ENCODE measurements at places on chromosomes 11 and 22.

- no peak for DNase-seq
Observed at GRCh38 chr11:104442321-104442720, 278.4 kb upstream of the PDGFD start.

GRCh38 chr11:11391796-11392463 lies 38.9 kb upstream of the CSNK2A3 start:
- no peak for DNase-seq

GRCh38 chr11:122745111-122745510 lies 89.6 kb downstream of the UBASH3B start:
- DNase-seq: no peak

- no peak for DNase-seq
Observed at GRCh38 chr11:92399705-92400104, 175.1 kb downstream of the FAT3 start.

GRCh38 chr11:130209954-130210854 lies 50.6 kb downstream of the ST14 start:
- no peak for DNase-seq

- DNase-seq: no peak
Observed at GRCh38 chr11:96523656-96524055, 133.8 kb downstream of the JRKL start.

- no peak for DNase-seq
Observed at GRCh38 chr11:96061069-96061468, 137.2 kb upstream of the MTMR2 start.

DNA sequence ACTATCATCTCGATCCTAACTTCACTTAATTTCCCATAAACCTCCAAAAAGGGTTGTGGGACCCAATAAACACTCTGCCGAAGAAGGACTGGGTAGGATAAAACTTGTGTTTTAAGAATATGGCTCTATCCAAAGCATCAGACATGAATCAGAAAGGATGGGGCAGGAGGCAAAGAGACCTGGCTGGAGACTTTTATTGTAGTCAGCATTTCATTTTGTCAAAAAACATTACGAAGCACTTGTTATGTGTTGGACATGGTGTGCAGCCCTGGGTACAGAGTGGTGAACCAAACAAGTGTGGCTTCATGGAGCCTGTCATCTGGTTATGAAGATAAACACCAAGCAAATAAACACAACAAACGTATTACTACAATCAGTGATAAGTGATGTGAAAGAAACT lies 17.3 kb downstream of the IL10RA start:
- no peak for DNase-seq

DNA sequence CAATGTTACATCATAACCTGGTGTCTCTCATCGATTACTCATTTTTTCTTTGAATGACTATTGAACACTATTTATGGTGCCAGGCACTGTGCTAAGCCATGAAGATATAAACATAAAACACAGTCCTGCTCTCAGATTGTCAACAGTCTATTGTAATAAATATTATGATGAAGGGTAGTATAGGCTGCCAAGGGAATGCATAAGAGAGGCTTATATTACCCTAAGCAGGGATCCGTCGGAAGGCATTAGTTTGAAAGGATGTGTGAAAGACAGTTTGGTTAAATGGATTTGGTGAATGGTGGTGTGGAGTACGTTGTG lies 7.2 kb upstream of the CCDC90B start:
- no peak for DNase-seq

DNA sequence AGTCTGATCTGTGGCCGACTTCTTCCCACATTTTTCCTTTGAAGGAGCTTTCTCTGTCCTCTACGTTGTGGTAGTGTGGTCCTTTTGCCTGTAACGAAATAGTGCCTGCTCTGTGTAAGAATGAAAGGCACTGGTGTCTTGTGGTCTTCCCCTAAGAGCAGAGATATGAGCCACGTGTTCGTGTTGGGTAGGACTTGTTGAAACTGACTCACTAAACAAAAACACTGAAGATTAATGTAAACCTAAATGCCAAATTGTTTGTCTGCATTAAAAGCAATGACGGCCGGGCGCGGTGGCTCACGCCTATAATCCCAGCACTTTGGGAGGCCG lies 10.1 kb upstream of the RPS3 start:
- DNase-seq: no peak

- no peak for DNase-seq
Observed at GRCh38 chr11:59598961-59599360, 16.6 kb downstream of the OSBP start.

- DNase-seq: no peak
Observed at GRCh38 chr11:103266167-103266831, 157.1 kb downstream of the DYNC2H1 start.

DNA sequence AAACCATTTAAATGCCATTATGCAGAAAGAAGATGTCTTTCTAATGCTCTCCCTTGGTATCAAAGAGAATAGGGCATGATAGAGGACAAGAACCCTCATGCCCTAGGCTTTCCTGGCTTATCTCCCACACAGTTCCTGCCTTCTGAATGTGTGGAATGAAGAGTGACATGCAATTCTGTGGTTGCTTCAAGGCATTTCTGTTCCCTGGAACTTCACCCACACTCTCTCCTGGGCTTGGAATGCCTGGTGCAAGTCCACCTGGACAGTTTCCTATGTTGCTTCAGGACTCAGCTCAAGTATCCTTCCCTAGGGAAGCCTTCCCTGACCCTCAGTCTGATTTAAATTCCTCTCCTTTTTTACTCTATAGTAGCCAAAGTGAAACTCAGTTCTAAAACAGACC lies 53.8 kb upstream of the DRD2 start:
- DNase-seq: no peak

GRCh38 chr11:134529212-134530096 lies 117.4 kb upstream of the B3GAT1 start:
- DNase-seq: no peak

DNA sequence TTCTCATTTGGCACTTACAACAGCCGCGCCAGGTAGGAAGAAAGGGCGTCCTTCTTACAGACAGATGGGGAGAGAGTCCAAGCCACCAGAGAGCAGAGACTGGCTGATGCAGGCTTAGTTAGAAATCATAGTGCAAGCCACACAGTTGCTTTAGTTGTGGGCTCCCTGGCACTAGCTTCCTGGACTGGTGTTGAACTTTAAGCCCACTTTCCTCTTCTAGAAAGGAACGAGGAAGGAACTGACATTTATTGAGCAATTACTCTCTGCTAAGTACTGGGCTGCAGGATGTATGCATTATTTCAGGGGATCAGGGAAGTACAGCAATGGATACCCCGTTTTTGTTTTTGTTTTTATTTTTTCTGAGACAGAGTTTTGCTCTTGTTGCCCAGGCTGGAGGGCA lies 3.0 kb downstream of the BACE1 start:
- DNase-seq: no peak

All from NCI-H2107 (cell line).